ENCODE measurements at places on chromosomes 16 and 17.

DNA sequence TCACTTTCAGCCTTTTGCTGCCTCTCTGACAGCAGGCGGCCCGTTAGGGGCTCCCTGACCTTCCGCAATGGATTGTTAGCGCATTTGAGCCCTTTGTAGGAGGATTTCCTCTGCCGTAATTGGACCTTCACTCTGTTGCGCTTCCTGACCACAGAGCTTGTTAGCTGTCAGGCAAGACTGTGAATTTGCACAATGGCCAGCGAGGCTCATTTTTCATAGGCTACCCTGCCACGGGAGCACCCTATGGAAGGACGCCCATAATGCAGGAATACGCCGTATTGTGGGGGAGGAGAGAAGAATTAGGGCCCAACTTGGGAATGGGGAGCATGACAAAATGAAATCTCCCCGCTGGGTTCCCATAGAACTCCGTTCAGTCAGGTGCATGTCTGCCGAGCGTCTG, 205.2 kb upstream of the NLRP1 start:
- DNase-seq: no peak

GRCh38 chr17:2297023-2297422, 6.6 kb downstream of the SMG6 start:
- DNase-seq: no peak

- DNase-seq: no peak
Observed at GRCh38 chr16:68987734-68988457, 117.6 kb upstream of the HAS3 start.

GRCh38 chr16:70157105-70157476, 16.5 kb upstream of the CLEC18C start:
- no peak for DNase-seq

GRCh38 chr17:51170736-51171135, 4.5 kb downstream of the NME2 start:
- no peak for DNase-seq

GRCh38 chr16:13150181-13150885, 248.9 kb downstream of the SHISA9 start:
- no peak for DNase-seq

DNA sequence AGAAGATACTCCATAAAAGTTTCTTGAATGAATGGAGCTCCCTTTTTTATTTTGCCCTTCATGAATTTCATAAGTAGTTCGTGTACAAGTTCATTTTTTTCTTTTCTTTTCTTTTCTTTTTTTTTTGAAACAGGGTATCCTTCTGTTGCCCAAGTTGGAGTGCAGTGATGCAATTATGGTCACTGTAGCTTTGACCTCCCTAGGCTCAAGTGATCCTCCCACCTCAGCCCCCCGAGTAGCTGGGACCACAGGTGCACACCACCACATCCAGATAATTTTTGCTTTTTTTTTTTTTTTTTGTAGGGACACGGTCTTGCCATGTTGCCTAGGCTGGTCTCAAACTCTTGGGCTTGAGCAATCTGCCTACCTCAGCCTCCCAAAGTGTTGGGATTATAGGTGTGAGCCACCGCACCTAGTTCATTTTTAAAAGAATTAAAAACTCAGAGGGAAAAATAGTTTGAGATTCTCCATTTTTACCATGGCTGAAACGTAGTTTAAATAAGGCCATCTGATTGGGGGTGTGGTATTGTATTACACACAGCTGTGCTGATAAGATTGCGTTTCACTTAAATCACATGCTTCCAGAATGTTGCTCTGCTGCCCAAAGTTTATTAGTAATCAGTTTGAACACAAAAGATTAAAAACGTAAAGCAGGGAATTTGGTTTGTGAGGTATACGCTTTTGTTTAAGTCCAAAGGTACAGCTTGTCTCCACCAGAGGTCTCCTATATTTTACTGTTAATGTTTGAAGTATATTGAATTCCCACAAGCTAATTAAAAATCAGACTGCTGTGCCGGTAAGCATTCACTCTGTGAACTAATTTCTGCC, 154.1 kb downstream of the SOCS1 start:
- no peak for DNase-seq

GRCh38 chr16:54128629-54129234, 157.9 kb downstream of the IRX3 start:
- DNase-seq: no peak

- DNase-seq: no peak
Observed at GRCh38 chr17:18949566-18949965, 2.4 kb upstream of the SLC5A10 start.

DNA sequence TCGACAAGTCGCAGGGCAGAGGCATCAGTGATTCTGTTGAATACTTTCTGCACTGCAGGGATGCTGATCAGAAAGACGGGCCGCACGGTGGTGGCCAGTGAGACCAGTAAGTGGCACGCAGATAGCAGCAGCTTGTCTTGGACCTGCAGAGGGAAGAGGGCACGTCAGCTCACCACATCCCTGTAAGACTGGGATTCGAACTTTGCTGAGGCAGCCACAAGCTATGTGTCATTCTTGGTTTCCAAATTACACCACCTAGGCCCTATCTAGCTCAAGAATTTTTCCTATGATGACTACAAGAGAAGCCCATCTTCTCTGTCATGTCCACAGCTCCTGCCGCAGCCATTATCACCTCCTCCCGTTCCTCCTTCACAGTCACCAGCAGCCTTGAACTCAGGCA, 49.4 kb upstream of the GSG1L start:
- DNase-seq: no peak

GRCh38 chr16:85654251-85655095, 34.3 kb downstream of the GINS2 start:
- no peak for DNase-seq

DNA sequence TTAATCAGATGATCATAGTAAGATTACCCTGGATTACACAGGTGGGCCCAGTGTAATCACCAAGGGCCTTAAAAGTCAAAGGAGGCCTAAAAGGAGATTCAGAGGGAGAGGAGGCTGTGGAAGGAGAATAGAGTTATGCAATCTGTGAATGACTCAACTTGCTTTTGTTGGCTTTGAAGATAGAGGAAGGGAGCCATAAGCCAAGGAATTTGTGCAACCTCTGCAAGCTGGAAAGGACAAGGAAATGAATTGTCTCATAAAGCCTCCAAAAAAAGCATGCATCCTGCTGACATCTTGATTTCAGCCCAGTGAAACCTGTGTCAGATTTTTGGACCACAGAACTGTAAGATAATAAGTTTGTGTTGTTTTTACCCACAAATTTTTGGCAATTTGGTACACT, 109.6 kb downstream of the CNTNAP4 start:
- DNase-seq: no peak

- no peak for DNase-seq
Observed at GRCh38 chr17:80818871-80819270, 172.8 kb upstream of the CHMP6 start.

- no peak for DNase-seq
Observed at GRCh38 chr16:58128711-58129096, 477 bp downstream of the CFAP20 start.

GRCh38 chr17:13086142-13086769, 68.4 kb upstream of the ELAC2 start:
- DNase-seq: no peak

DNA sequence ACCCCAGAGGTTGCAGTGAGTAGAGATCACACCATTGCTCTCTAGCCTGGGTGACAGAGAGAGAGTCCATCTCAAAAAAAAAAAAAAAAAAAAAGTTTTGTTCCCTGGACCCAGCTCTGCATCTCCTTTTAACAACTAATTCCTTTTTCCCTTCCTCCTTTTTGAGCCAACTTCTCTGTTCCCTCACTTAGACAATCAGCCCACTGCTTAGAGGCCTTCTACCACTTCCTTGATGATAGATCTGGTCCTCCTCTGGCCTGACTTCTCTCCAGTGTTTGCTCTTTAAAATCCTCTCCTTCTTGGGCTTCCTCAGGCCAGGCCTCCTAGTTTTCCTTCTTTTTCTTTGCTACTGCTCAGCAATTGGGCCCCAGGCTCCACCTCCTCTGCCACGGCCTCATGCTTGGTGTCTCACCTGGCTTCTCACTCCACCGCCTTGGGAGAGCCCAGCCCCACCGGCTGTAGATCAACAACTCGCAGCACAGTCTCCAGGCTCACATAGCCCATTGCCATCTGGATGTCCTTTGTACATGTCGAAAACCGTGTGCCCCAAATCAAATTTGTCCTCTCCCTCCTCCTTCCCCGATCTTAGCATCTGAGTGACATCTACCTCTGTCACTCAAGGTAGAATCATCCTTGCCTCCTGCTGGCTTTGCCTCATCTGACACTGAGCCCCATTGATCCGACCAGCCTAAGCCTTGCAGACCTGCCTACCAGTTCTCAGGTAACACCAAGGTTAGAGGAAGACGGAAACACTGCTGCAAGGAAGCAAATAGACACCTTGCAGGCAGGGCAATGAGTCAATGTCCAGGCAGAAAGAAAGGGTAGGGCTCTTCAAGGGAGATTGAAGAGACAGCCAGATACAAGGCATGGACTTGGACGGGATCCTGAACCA, 17.4 kb downstream of the ARHGAP27 start:
- DNase-seq: no peak

DNA sequence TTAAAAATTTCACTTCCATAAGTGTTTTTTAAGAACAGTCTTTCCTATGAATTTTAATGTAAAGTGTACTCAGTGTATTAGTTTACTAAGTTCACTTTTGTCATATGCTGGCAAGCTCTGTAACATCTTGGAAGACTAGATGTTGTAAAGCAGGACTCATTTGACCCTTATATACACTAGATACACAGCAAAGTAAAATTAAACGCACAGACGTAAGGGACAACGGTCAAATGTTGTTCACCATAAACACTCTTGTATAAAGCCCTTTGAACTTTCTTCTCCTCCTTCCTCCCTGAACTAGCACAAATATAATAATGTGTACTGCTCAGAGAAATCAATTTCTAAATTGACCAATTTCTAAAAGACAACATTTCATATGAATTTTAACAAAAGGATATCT, 7.0 kb upstream of the GOT2 start:
- no peak for DNase-seq

DNA sequence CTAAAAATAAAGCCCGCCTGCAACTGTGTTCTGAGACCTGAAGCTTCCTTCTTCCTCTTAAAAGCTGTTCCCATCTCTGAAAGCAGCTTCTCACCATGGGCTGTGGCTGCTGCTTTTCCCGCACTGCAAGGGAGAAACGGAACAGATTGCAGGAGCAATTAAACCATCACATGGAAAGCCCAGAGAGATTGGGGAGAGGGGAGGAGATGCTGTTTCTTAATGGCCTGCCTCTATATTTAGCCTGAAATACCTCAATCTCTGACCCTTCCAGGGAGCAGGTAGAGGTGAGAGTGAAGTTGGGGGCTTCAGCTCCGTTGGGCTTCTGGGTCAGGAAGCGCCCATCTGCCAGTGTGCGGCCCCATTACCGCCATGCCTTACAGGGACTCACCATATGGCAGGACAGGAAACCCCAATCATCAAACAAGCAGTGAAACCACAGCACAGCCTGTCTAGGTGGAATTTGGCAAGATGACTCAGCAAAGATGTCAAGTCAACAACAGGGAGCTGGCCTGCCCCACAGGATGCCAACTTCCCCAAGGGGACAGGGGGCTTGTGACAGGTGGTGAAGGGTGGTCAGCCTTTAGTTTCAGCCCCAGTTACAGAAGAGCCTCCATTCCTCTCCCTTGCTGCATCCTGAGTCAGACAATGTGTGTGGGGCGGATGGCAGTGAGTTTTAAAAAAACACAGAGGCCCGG, 286.6 kb upstream of the CCL2 start:
- no peak for DNase-seq

- no peak for DNase-seq
Observed at GRCh38 chr17:34799751-34800150, 161.5 kb downstream of the CCT6B start.

DNA sequence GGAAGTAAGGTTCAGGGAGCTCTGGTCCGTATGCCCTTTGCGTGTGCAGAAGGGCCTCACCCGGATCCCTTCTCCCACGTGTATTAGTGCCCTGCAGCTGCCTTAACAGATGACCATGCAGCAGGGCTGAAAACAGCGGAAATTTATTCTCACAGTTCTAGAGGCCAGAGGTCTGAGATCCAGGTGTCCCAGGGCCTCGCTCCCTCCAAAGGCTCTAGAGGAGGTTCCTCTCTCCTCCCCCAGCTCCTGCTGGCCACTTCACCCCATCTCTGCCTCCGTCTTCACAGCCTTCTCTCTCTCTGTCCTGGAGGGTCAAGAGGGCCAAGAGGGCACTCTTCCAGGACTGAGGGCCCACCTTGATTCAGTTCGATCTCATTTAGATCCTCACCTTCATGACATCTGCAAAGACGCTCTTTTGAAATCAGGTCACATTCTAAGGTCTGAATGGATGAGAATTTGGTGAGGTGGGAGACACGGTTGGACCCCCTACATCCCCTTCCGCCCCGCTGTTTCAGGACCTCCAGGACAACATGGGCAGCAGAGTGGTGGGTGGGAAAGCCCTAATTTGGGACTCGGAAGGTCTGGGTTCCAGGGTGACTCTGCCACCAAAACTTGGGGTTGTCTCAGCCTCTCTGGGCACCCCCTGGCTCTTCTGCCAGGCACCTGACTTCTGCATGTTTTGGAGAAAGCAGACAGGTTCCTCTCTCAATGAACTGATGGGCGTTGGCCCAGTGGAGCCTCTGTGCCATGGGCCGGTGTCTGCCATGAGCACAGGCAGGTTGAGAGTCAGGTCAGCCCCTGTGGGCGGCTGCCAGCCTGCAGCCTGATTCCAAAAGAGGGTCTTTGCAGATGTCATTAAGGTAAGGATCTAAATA, 361.2 kb downstream of the SEC14L1 start:
- DNase-seq: no peak

GRCh38 chr16:86604436-86605193, 26.3 kb downstream of the FOXL1 start:
- no peak for DNase-seq

- no peak for DNase-seq
Observed at GRCh38 chr16:52925143-52925542, 127.6 kb downstream of the CHD9NB start.
